Activated naive CD4-positive, alpha-beta T cell treated with anti-CD3 and anti-CD28 coated beads, Interleukin-2, amount 10 ng/mL, durations not matched to agents 7 days and 5 days (primary cell): ENCODE measurements at places on chromosomes 3 and 15.

DNA sequence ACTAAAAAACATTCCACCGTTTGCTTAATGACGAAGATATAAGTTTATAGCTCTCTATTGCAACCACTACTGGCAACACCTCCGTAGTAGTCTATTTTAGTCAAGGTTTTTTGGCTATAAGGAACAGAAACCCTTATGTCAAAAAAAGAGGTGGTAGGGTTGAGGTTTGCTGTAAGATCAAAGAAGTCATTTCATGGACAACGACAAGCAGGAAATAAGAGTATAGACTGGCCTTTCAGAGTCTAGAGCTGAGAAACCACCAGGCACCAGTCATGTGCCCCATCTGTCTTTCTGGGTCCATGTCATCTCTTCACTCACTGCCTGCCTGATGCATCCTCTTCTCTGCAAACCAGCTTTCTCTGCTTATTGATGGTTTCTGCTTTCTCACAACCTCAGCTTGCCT, 42.7 kb downstream of the THBS1 start:
- peak; percentile 68 for DNase-seq

DNA sequence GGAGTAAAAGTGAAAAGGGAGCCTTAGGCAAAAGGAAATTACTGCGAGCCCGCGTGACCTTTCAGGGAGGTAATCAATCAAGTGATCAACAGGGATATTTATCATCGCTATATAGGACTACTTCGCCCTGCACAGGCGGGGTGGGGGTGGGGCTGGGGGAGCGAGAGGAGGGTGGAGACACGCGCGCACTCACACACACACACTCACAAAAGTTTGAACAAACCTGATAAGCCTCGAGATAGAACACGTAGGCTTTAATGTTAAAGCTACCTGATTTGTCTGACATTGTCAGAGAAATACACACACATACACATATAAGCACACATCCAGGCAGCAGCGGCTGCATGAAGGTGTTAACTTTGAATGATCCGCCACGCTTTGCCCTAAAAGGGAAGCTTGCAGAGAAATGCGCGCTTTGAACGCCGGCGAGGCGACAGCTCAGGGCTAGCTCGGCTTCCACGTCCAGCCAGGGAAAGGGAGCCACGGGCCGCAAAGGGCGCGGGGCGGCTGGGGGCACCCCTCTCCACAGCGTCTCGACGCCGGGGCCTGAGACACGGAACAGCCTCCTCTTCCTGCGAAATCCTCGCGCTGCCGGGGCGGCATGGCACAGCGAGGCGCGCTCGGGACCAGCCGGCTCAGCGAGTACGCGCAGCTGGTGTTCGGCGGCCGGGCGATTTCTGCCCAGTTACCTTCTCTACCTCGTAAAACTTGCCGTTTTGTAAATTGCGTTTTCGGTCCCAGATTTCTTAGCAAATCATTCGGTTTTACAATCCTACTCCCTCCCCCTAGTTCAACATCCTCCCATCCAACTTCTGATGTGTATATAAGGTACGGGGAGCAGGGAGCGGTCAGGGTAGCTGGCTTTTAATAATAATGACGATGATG, 4.8 kb upstream of the MECOM start:
- no peak for DNase-seq

- no peak for DNase-seq
Observed at GRCh38 chr15:22778796-22779195, 7.6 kb upstream of the NIPA1 start.

DNA sequence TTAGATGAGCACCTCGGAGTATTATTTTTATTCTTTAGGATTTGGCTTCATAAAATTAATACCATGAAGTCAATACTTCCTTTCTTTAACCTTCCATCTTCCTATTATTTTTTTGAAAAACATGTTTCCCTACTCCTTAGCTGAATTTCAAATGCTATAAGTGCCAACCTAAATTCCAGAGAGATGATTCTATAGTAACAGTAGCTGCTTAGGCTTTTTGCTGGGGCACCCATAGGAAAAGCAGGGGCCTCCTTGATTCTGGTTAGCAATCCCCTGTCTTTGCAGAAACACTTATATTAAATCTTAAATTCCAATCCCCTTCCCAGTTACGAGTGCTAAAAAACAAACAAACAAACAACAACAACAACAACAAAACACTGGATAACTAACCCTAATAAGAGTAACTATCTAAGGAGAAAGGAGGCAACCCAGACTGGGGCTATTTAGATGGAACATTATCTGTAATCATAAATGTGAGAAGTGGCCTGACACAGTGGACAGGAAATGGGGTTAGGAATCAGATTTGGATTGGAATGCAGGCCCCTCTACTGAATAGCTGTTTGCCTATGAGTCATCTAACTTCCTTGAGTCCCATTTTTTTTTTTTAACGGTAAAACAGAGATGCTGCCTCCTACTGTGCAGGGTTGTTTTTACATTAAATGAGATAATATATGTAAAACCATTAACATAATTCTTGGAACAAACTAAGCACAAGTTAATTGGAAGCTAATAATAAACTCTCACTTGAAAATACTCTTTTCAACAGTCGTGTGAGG, 148.1 kb downstream of the WDR72 start:
- DNase-seq, result no peak

GRCh38 chr3:174355505-174355904, 503.6 kb upstream of the NAALADL2 start:
- no peak for DNase-seq

GRCh38 chr3:17865631-17866030, 123.2 kb upstream of the TBC1D5 start:
- no peak for DNase-seq

DNA sequence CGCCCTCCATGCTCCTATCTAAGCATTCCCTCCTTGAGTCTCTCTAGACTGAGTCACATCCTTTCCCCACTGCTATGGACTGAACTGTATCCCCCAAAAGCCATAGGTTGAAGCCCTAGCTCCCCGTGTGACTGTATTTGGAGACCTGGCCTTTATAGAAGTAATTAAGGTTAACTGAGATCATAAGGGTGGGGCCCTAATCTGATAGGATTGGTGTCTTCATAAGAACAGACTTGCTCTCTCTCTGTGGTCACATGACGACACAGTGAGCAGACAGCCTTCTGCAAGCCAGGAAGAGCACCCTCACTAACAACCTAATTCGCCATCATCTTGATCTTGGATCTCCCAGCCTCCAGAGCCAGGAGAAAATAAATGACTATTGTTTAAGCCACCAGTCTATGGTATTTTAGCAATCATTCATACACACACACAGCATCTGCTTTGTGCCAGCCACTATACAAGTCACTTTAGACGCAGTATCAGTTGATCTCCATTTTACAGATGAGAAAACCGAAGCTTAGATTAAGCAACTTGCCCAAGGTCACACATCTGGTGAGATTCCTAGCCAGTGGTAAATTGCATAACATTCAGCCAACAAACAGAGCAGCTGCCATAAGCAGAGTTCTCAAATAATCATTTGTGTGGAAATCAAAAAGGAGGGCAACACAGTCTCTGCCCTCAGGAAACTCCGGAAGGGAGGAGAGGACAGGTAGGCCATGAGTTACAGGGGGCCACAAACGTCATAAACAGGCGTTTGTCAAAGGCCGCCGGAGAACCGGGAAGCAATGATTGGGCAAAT, 66.3 kb upstream of the HES1 start:
- no peak for DNase-seq

GRCh38 chr3:193772422-193772763, 179.4 kb downstream of the OPA1 start:
- no peak for DNase-seq

DNA sequence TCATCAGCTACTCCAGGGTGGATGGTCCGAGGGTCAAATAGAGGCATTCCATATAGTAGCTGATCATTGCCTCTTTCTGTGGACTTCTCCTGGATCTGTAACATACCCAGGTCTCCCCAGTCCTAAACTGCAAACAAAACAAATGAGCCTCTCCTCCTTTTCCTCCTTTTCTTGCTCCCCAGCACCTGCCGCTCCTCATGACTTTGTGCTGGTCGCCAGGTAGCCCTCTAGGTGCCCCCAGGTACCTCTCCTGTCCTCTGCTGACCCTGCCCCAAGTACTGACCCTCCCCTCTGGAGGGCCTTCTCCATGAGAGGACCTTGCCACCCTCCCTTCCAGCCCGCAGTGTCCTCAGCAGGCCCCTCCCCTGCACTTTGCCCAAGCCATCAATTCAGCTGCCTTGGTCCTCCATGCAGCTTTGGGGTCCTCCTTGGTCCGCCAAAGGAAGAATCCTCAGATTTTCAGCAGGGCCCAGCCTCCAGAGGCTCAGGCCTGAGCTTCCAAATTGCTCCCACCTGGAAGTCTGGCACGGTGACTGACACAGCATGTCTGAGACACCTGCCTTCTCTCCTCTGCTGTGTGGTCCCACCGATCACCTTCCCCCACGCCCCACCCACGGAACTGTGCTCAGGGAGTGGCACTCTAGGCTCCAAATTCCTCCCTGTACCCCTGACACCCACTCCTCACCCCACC, 111.0 kb downstream of the LRRK1 start:
- no peak for DNase-seq

GRCh38 chr3:135989242-135989641, 23.7 kb downstream of the PPP2R3A start:
- no peak for DNase-seq

- DNase-seq, result no peak
Observed at GRCh38 chr3:43640681-43641080, 18.9 kb upstream of the ANO10 start.

DNA sequence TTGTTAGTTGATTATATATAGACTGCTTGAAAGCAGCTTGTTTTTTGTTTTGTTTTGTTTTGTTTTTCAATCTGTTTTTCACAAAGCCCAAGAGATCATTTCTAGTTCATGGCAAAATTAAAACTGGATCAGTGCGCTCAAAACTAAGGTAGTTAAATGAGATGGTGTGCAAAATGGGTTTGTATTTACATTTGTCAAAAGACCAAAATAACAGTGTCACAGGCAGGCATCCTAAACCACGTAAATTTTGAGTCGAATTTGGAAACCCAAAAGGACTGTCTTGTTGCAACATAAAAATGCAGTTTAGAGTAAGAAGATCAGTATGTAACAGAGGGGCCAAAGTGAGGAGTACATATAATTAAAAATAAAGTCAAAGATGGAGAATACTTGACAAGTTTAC, 2.4 kb downstream of the DMXL2 start:
- DNase-seq, result no peak

DNA sequence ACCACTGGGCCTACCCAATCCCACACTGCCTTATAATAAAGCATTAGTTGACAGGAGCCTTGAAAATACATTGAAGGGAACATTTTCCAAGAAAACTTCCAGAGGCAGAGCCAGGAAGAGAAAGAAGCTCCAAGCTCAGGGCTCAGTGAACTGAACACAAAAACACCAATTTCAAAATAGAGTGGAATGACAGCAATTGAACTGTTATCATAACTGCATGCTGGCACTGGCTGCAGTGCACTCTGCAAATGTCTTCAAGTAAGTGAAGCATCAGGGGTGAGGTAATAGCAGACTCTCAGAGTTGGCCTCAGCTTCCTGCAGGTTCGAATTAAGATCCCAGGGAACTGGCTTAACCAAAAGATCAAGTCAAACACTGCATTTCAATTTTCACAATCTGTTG, 388.0 kb upstream of the WNT5A start:
- DNase-seq, result no peak

- no peak for DNase-seq
Observed at GRCh38 chr15:76285241-76285825, 25.9 kb downstream of the ETFA start.

DNA sequence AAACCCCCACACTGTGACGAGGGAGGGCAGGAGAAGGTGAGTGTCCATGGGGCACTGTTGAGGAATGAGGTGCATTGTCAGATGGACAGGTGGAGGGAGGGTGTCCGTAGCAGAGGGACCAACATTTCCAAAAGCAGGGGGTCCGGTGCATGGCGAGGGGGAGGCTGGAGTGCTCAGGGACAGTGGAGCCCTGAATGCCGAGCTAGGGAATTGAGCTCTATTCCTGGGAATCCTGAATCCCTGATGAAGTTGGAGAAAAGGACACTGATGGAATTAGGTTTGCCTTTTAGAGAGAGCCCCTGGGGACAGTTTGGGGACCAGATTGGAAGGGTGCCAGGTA, 7.9 kb upstream of the ANPEP start:
- DNase-seq, result no peak

DNA sequence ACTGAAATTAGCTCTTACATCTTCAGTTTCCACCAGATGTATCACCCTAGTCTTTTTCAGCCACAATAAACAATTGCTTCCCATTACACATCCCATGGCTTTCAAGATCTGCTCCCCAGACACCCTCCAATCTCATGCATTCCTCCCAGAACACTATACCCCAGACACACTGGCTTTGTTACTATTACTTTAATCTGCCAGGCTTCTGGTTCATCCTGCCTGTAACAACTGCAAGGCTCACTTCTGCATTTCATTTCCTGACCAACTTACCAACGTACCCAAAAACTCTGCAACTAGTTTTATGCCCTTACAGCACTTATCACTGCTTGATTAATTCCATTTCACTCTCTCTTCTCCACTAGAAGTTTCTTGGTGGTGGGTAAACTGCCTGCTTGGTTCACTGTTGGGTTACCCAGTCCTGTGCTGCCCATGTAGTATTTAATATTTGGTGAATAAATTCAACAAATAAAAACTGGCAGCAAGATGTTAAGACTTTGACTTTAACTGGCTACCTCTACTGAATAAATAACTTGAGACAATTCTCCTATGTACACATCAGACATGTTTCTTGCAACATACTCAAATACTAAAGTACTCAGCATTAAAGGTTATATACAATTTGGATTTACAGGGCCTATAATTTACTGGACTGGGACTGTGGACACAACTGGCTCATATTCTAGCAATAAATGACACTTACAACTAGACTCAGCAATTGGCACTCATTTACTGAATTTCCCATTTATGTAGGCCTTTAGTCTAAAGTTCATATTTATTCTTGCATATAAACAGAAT, 2.7 kb downstream of the RPL22L1 start:
- DNase-seq, result no peak

- no peak for DNase-seq
Observed at GRCh38 chr3:48928679-48929078, 10.0 kb downstream of the ARIH2 start.

- DNase-seq, result no peak
Observed at GRCh38 chr15:76964157-76964556, 30.8 kb upstream of the PSTPIP1 start.

DNA sequence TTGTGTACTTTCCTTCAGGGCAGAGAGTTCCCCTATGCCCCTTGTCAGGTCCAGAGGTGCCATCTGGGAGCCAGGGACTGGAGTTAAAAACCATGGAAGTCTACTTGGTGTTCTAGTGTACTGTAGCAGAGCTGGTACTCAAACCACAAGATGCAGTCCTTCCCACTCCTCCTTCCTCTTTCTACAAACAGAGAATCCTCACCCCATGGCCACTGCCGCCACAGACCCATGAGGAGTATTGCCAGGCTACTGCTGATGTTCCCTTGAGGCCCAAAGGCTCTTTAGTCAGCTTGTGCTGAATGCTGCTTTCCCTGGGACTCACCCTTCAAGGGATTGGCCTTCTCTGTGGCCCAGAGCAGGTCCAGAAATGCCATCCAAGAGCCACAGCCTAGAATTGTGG, 229.2 kb upstream of the ZPLD1 start:
- DNase-seq, result no peak

DNA sequence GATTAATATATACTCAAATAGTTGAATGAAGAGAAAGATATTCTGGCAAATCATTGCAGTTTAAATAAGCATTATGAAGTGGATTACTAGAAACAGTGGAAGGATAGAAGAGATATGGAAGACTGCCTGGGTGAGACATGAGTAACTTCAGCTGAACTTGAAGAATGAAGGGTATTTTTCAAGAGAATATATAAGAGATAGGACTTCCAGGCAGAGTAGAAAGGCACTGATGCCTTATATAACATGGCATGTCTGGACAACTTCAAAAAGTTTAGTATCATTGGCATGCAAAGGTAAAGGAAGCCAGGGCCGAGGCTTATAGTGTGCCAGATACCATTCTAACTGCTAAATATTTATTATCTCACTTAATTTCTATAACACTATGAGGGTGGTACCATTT, 126.5 kb upstream of the SLC7A14 start:
- DNase-seq, result no peak

GRCh38 chr15:59247364-59247763, 40.7 kb downstream of the LDHAL6B start:
- DNase-seq, result peak; percentile 80
